CD4-positive, alpha-beta T cell treated with Interleukin-4 for 1 hour (primary cell): ENCODE measurements at places on chromosomes 12 and 14.

- no peak for DNase-seq
These were observed 36.0 kb downstream of the HECTD4 start for GRCh38 chr12:112346194-112346593.

DNA sequence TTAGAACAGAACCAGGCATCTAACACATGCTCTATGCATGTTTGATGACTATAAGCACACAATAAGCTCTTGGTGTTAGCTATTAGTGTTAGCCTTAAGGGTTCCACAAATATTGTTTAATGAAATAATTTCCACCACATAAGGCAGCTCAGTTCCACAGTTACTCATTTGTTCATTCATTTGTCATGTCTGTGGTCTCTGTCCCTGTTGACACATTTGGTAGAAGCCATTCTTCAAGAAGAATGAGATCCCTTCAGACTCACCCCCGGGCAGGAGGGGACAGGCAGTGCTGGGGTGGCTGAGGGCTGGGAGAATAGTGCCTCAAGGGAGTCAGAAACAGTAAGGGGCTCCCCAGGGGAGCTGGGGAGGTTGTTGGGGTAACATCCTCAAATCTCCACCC lies 3.7 kb upstream of the FAIM2 start:
- DNase-seq: no peak

- DNase-seq: no peak
These were observed 17.3 kb downstream of the HIP1R start for GRCh38 chr12:122852336-122853275.

- DNase-seq: no peak
These were observed 61.0 kb downstream of the HMGA2 start for GRCh38 chr12:65885312-65885711.

GRCh38 chr12:89968151-89968700 lies 259.6 kb upstream of the ATP2B1 start:
- no peak for DNase-seq

- no peak for DNase-seq
These were observed 47.2 kb downstream of the SMUG1 start for GRCh38 chr12:54141431-54142113.

GRCh38 chr14:91893669-91894068 lies 26.3 kb upstream of the TC2N start:
- no peak for DNase-seq

- DNase-seq: no peak
These were observed 17.1 kb upstream of the TSPAN11 start for GRCh38 chr12:30909349-30910037.

GRCh38 chr12:39804898-39805297 lies 185.3 kb upstream of the ABCD2 start:
- DNase-seq: no peak

GRCh38 chr14:69749956-69750355 lies 17.0 kb upstream of the SRSF5 start:
- DNase-seq: no peak

DNA sequence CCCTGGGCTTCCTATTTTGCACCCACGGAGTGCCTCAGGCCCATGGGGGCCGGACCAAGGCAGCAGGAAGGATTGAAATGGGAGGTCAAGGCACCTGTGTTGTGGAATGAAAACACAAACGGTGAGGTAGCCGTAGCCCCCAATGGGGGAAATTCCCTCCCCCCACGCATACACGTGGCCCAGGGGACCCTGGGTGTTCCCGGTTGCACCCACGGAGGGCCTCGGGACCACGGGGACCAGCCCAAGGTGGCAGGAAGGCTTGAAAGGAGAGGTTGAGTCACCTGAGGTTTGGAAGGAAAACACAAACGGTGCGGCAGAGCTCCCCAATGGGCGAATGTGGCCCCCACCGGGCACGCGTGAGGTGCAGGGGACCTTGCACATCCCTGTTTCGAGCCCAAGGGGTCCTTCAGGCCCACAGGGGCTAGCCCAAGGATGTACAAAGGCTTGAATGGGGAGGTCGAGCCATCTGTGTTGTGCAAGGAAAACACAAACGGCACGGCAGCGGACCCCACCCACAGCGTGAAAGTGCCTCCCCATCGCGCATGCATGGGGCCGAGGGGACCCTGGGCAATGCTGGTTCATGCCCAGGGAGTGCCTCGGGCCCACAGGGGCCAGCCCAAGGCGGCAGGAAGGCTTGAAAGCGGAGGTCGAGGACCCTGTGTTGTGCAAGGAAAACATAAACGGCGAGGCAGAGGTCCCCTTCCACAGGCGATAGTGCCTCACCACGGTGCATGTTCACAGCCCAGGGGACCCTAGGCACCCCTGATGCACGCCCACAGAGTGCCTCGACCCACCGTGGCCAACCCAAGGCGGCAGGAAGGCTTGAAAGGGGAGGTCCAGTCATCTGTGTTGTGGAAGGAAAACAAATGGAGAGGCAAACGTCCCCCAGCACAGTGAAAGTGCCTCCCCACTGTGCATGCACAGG lies 376.7 kb downstream of the ALG10 start:
- no peak for DNase-seq

- DNase-seq: no peak
These were observed 2.5 kb downstream of the RDH16 start for GRCh38 chr12:56954958-56955355.

- no peak for DNase-seq
These were observed 166.0 kb downstream of the FOXN3 start for GRCh38 chr14:89251061-89251460.

- DNase-seq: no peak
These were observed 82.5 kb downstream of the MAP3K9 start for GRCh38 chr14:70726651-70727375.

DNA sequence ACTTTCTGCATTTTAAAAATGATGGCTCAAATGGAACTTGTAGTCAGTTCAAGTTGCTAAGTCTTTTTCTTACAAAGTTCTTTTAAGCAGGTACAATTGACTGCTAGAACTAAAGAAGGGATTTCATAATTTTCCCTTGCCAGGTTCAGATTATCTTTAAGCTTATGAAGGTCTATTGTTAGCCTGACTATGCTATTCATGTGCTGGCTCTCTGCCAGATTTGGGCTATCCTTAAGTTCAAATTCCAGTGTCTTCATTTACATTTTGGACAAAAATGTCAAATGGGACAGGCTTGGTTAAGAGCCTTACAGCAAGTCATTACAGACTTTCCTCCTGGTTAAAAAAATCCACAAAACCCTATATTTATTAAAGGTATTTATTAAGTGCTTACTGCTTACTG lies 42.3 kb downstream of the INSM2 start:
- DNase-seq: no peak

GRCh38 chr12:94165138-94165537 lies 16.8 kb downstream of the PLXNC1 start:
- DNase-seq: no peak

DNA sequence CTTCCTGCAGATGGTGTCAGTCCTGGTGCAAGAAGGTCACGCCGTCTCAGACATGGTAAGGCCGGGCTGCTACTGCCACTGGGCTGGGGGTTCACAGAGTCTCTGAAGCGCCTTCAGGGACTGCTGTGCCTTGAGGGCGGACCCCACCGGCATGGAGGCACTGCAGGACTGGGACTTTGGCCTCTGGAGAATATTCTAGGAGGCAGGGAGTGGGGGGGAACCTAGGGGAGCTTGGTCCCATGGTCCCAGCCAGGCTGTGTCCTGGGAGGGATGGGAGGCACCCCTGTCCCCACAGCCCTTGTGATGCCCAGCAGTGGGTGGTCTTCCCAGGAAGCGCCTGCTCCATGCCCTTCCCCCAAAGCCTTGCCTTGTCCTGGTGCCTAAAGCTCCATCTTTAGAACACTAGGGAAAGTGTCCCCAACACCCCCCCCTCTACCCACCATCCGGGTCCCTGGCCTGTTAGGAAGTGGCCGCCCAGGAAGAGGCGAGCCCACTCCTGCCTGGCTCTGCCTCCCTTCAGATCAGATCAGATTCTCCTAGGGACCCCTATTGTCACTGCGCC lies 1.5 kb downstream of the AMN start:
- no peak for DNase-seq

GRCh38 chr14:56745097-56745496 lies 65.2 kb downstream of the OTX2 start:
- no peak for DNase-seq

- no peak for DNase-seq
These were observed 2.3 kb upstream of the SMUG1 start for GRCh38 chr12:54191126-54191525.

- no peak for DNase-seq
These were observed 836 bp downstream of the AAAS start for GRCh38 chr12:53320352-53321195.

GRCh38 chr14:74973003-74973653 lies 17.7 kb upstream of the PGF start:
- DNase-seq: no peak

DNA sequence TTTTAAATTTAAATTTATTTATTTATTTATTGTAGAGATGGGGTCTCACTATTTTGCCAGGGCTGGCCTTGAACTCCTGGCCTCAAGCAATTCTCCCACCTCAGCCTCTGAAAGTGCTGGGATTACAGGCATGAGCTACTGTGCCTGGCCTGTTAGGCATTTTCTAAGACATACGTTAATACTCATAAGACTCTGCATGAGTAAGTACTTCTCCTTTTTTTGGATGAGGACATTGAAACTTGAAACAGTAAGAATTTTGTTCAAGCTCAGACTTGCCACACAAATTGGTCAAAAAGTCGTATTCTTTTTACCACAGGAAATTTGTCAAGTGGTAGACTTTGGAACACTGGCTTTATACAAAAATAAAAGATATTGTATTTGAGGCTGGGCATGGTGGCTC lies 187.4 kb upstream of the RASSF8 start:
- DNase-seq: no peak

GRCh38 chr12:121830134-121830533 lies 26.3 kb downstream of the SETD1B start:
- DNase-seq: no peak

GRCh38 chr12:69985656-69986055 lies 160.6 kb downstream of the MYRFL start:
- no peak for DNase-seq

DNA sequence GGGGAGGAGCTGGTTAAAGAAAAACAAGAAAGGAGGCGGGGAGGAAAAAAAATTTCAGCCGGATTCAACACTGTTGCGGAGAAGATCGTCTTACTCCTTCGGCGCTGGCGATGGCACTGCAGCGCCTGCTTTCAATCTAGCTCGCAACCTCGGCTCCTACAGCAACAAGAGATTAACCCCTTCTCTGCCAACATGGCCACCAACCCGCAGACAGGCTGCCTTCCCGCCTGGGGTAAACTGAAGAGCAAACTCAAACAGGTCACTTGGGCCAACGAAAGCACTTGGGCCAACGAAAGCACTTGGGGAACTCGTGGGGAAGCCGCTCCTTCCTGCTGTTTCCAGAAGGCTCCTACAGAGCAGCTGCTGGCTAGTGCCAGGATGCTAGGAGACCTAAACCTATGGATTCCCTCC lies 73.7 kb downstream of the CIT start:
- DNase-seq: no peak

- peak; percentile 80 for DNase-seq
These were observed 7.6 kb upstream of the PFDN5 start for GRCh38 chr12:53287741-53288216.

- DNase-seq: no peak
These were observed 202.3 kb upstream of the SLC38A2 start for GRCh38 chr12:46574847-46575246.

DNA sequence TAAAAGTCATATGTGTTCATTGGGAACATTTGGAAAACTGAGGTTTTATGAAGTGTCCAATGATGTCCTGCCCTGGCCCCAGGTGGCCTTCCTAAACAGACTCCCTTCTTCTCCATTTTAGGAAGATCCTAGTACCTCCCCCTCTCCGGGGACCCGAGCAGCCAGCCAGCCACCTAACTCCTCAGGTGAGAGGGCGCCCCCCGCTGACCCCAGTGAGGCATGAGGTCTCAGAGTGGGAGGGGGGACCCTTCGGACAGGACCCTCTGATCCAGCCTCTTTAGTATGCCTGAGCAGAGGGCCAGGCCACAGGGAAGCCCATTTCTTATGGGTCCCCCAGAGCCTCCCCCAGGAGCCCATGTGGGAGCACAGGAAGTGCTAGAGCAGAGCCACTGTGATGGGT lies 23.7 kb downstream of the DEGS2 start:
- DNase-seq: no peak

- DNase-seq: no peak
These were observed 14.0 kb downstream of the CPM start for GRCh38 chr12:68918960-68919359.

DNA sequence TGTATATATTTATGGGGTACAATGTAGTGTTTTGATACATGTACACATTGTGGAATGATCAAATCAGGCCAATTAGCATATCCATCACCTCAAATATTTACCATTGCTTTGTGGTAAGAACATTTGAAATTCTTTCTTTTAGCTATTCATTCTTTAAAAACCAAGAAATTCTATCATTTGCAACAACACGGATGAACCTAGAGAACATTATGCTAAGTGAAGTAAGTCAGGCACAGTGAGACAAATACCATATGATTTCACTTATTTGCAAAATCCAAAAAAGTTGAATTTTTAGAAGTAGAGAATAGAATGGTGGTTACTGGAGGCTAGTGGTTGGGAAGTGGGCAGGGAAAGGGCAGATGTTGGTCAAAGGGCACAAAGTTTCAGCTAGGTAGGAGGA lies 129.3 kb upstream of the PTPRQ start:
- no peak for DNase-seq

GRCh38 chr14:85483037-85483436 lies 46.9 kb upstream of the FLRT2 start:
- DNase-seq: no peak

- DNase-seq: peak; percentile 84
These were observed 89.7 kb upstream of the PARP11 start for GRCh38 chr12:3962631-3963483.

DNA sequence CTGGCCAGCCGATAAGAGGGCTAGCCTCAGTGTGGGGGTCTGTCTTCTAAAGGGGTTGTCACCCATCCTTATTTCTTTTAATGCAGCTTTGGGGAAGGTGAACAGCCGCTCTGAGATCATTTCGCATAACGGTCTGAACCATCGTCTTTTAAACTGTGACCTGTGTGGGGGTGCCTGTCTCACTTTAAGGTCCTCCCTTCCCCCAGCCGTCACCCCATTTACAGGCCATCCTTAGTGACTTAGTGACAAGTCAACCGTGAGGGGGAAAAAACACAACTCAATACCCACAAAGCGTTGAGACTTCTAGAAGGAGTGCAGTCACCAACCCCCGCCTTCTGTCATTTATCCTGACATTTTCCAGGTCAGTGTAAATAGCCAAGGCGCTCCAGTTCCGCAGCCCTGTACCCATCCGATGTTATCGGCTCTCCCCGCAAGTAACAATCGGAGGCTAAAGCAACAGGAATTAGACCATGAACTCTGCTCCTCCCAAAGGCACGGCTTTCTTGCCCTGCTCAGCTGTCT lies 505 bp upstream of the DENND5B start:
- DNase-seq: no peak

GRCh38 chr14:77278461-77279230 lies 7.6 kb upstream of the NGB start:
- DNase-seq: no peak

- DNase-seq: no peak
These were observed 165.8 kb upstream of the SYT1 start for GRCh38 chr12:78698747-78699146.
